ENCODE measurements at places on chromosomes 11 and 22. TPM values are rescaled to one million over a fixed set of nuclear protein-coding genes. Genes with fewer than 3 reads are reported as not detected.

Gene NOX4
- not detected for polyA plus RNA-seq

Gene OR52I2
- not detected for polyA plus RNA-seq

Gene CABP4
- polyA plus RNA-seq, result not detected

Gene TMEM9B
- polyA plus RNA-seq, result 186 TPM

Gene LIF
- polyA plus RNA-seq, result not detected

DNA sequence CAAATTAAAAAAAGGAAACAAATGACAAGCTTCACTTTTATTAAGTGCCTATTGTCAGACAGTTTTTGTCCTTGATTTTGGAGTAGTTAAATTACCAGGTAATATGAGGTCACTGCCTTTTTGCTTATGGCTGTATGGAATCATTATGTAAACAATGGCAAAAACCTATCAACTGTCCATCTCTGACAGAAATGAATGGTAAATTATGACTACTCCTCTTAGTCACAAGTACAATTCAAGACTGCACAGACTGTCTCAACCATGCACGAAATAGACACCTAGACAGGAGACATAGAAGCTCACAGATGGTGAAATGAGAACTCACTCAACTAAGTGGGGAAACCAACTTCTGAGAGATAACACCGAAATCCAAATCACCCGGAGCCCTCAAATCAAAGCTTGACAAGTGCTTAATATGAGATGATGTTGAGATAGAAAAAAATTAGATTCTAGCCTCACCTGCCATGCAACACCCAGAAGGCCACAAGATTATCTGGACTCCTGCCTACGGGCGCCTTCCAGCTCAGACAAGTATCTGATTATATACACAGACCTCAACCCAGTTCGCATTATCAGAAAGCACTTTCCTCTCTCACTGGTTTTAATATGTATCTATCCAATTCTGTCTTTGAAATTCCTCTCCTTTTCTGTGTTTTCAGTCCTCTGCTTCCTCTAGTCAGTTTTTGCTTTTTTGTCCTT is 199.3 kb downstream of the CADM1 start:
- no peaks in the 10 kb centered on the region for H3K4me1 ChIP-seq
- no peak for DNase-seq
- no peak overlapping the region for H3K27ac ChIP-seq
- no peaks in the 10 kb centered on the region for H3K36me3 ChIP-seq

DNA sequence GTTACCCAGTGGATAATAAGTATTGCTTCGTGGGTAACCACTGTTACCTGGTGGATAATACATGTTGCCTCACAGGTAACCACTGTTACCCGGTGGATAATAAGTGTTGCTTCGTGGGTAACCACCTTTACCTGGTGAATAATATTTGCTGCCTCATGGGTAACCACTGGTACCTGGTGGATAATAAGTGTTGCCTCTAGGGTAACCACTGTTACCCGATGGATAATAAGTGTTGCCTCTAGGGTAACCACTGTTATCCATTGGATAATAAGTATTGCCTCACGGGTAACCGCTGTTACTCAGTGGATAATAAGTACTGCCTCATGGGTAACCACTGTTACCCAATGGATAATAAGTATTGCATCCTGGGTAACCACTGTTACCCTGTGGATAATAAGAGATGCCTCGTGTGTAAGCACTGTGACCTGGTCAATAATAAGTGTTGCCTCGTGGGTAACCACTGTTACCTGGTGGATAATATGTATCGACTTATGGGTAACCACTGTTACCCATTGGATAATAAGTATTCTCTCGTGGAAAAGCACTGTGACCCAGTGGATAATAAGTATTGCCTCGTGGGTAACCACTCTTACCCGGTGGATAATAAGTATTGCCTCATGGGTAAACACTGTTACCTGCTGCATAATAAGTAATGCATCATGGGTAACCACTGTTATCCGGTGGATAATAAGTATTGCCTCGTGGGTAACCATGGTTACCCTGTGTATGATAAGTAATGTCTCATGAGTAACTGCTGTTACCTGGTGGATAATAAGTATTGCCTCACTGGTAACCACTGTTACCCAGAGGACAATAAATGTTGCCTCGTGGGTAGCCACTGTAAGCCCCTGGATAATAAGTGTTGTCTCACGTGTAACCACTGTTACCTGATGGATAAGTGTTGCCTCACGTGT is 20.1 kb upstream of the NXPE4 start:
- peaks cover 4% of the 10 kb centered on the region for H3K27me3 ChIP-seq
- no peaks in the 10 kb centered on the region for H3K4me1 ChIP-seq
- no peaks in the 10 kb centered on the region for H3K36me3 ChIP-seq
- no peak for DNase-seq
- no peak overlapping the region for H3K4me3 ChIP-seq

- H3K36me3 ChIP-seq, result no peaks in the 10 kb centered on the region
- no peak for DNase-seq
- H3K4me1 ChIP-seq, result no peaks in the 10 kb centered on the region
Measured at GRCh38 chr22:22684580-22685561, 40.5 kb downstream of the GGTLC2 start.

GRCh38 chr11:6052374-6052773 is 21.8 kb upstream of the OR56A1 start:
- H3K27me3 ChIP-seq, result peaks cover 14% of the 10 kb centered on the region
- H3K4me1 ChIP-seq, result no peaks in the 10 kb centered on the region
- H3K27ac ChIP-seq, result no peak overlapping the region
- DNase-seq, result no peak
- no peaks in the 10 kb centered on the region for H3K36me3 ChIP-seq

DNA sequence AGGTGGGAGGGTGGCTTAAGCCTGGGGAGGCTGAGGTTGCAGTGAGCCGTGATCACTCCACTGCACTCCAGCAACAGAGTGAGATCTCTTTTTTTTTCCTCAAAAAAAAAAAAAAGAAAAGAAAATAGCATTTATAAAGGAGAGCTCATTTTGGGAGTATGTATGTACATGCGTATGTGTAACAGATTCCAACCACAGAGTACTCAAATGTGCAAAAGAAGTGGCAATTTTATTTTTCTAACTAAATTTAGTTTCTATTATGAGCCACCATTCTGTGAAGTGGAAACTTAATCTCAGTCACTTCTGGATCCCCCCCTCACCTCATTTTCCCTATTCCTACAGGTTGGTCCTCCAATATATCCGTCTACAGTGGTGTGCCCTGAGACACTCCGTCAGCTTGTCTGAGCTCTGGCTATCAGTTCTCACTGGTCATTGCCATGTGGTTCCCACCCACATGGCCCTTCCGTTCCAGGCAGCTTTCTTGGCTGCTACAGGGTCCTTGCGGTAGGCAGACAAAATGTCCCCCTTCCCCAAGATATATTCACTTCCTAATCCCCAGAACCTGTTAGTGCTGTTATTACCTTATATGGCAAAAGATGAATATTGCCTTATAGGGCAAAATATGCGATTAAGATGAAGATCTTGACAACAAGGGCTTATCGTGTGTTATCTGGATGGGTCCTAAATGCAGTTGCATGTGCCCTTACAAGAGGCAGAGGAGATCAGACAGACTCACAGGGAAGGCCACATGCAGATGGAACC is 35.8 kb upstream of the TSKU start:
- H3K27me3 ChIP-seq, result peaks cover 4% of the 10 kb centered on the region
- no peak overlapping the region for H3K27ac ChIP-seq
- H3K4me3 ChIP-seq, result no peak overlapping the region

DNA sequence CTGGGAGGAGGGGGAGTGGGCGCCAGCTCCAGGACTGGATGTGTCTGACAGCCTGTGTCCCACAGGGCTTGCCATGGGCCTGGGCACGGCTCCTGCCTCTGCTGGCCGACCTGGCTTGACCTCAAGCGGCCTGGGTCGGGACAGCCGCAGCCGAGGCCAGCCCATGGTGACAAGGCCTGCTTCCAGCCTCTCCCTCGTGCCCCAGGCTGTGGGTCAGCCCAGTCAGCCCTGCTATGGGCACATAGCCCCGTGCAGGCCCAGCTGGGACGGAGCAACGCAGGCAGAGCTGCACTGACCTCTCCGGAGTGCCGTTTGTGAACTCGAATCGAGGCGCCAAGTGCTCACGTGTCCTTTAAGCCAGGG is 17.9 kb downstream of the OSBPL5 start:
- H3K27ac ChIP-seq, result no peak overlapping the region
- H3K4me1 ChIP-seq, result peaks cover 83% of the 10 kb centered on the region
- no peak overlapping the region for H3K4me3 ChIP-seq
- H3K36me3 ChIP-seq, result no peaks in the 10 kb centered on the region
- peaks cover 11% of the 10 kb centered on the region for H3K27me3 ChIP-seq

DNA sequence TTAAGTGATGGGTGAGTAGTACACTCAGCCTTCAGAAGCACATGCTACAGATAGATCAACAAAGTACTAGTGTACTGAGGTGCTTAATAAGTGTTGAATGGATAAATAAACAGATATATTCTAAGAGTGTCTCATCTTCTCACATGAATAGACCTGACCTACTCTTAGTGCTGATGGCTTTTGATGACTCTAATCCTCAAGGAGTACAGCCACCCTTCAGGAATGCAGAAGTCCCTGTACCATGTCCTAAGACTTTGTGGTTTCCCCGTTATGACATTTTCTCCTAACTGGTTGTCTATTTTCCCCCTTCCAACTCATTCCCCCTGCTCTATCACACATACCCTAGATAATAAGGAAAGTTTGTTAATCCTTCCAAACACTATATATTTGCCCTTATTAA is 61.6 kb downstream of the C11orf65 start:
- no peaks in the 10 kb centered on the region for H3K36me3 ChIP-seq
- DNase-seq, result no peak
- H3K27me3 ChIP-seq, result peaks cover 6% of the 10 kb centered on the region
- no peak overlapping the region for H3K27ac ChIP-seq
- H3K4me1 ChIP-seq, result no peaks in the 10 kb centered on the region

DNA sequence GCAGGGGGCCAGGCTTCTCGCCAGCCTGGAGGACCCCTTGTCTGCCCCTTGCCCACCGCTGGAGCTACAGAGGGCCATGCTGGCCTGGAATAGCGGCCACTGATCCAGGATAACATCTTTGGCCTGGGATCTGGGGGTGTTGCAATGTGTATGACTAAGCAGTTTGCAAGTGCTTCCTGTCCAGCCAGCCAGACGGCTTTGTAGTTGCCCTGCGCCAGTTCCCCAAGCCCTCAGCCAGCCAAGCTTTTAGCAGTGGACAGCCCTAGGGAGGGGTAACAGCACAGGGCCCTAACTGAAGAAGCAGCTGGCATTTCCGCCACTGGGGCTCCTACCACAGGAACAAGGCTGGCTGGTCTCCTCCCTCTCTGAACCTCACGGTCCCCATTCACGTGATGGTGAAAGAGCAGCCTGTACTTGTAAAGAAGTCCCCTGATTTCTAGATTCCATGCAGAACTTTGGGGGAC is 32.1 kb downstream of the UQCR10 start:
- peaks cover 16% of the 10 kb centered on the region for H3K36me3 ChIP-seq
- no peak overlapping the region for H3K4me3 ChIP-seq
- no peak overlapping the region for H3K27ac ChIP-seq
- no peaks in the 10 kb centered on the region for H3K4me1 ChIP-seq

DNA sequence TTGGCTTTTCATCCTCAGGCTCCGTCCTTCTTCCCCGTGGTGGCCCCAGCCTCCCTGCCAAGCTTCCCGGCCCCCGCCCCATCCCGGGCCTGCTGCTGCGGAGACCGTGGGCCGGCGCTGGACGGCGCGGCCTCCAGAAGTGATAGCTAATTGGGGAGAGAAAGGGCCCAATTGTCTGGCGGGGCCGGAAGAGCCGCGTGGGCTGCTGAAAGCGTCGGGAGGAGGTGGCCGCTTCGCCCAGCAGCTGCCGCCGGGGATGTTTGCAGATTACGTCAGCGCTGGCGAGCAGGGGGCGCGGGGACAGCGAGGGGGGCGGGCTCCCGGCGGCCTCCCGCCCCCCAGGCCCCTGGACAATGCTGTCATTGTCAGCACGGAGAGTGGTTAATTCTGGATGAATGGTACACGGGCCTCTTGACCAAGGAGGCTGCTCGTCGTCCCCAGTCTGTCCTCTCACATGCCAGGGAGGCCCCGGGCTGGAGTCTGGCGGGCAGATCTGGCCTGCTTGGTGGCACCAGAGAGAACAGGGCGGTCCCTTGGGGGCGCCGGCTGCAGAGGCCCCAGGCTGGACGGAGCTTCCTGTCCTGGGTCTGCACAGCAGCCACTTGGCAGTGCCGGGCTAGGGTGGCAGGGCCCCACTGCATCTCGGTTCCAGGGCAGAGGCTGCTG is 1.6 kb downstream of the SMIM38 start:
- no peaks in the 10 kb centered on the region for H3K4me1 ChIP-seq
- no peaks in the 10 kb centered on the region for H3K36me3 ChIP-seq
- H3K27ac ChIP-seq, result no peak overlapping the region

DNA sequence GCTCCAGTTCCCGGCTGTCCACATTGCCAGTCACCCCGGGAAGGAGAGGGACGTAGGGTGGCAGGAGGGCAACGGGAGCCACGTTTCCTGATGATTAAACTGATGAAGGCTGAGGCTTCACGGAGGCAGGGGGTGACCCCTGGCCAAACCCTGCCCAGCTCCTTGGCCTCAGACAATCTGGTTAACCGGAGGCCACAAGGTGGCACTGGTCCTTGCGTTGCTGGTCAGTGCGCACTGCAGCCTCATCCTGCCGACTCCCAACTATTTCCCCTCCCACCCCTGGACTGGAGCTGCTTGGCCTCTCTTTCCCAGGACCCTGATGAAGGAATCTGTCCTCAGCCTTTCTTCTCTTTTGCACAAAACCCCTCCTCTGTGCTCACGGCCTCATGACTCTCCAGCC is 75.3 kb downstream of the PDE2A start:
- no peak overlapping the region for H3K27ac ChIP-seq
- no peaks in the 10 kb centered on the region for H3K4me1 ChIP-seq
- no peak for DNase-seq
- H3K4me3 ChIP-seq, result no peak overlapping the region
- H3K36me3 ChIP-seq, result no peaks in the 10 kb centered on the region
- H3K27me3 ChIP-seq, result peaks cover 5% of the 10 kb centered on the region

- H3K4me1 ChIP-seq, result peaks cover 6% of the 10 kb centered on the region
- no peak overlapping the region for H3K27ac ChIP-seq
- H3K27me3 ChIP-seq, result peaks cover 6% of the 10 kb centered on the region
- DNase-seq, result no peak
Measured at GRCh38 chr11:59206635-59207034, 6.1 kb downstream of the MPEG1 start.

GRCh38 chr11:113895367-113896155 is 9.0 kb upstream of the HTR3B start:
- peaks cover 7% of the 10 kb centered on the region for H3K4me1 ChIP-seq
- no peak overlapping the region for H3K27ac ChIP-seq
- no peaks in the 10 kb centered on the region for H3K36me3 ChIP-seq
- DNase-seq, result no peak
- no peak overlapping the region for H3K4me3 ChIP-seq

DNA sequence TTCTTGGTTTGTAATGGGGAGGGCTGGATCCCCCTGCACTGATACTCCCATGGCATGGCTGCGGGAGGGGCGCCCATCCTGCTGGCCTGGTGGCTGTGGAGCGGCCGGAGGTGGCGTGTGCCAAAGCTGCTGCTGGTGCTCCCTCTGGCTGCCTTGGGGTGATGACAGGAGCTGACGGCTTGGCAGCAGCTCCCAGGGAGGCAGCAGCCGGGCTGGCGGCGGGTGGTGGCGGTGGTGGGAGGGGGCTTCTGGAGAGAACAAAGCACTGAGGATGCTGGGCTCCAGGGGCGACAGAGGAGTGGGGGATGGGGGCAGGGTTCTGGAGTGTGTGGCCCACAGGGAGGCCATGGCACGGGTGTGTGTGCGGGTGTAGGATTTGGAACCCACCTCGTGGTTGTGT is 11.4 kb upstream of the MPPED1 start:
- H3K4me1 ChIP-seq, result no peaks in the 10 kb centered on the region
- no peak overlapping the region for H3K4me3 ChIP-seq
- no peak overlapping the region for H3K27ac ChIP-seq
- no peaks in the 10 kb centered on the region for H3K36me3 ChIP-seq
- peaks cover 5% of the 10 kb centered on the region for H3K27me3 ChIP-seq
